RWPE1 (cell line): ENCODE measurements at places on chromosomes 6 and 20.
A peak's percentile ranks its signal among the peaks of the same experiment; 100 is the strongest.

- peak; percentile 47 for DNase-seq
Measured at GRCh38 chr6:82589509-82590206, 226.0 kb downstream of the TPBG start.

GRCh38 chr6:34570066-34570833 lies 14.1 kb upstream of the SPDEF start:
- no peak for DNase-seq

DNA sequence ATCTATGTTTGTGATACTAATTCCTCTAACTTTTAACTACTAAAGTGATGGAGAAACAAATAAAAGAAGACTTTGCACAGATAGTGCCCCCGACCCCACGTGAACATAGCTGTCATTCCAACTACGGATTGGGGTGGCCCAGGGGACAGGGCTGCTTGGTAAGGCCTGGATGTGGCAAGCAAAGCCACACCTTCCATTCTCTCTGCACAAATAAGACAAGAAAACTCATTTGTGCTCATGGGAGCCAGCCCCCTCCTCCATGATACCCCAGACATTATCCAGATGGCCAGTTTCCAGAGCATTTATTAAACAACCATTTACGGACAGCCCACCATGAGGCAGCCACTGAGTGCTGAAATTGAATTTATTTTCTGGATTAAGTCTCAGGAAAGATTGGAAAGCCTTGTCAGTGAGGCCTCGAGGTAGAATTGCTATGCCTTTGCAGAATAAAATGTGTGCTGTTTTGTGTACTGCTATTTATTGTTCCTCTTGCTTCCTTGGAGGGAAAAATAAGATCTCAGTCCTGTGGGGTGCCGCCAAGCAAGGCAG lies 151.2 kb downstream of the UNC5CL start:
- DNase-seq = no peak

DNA sequence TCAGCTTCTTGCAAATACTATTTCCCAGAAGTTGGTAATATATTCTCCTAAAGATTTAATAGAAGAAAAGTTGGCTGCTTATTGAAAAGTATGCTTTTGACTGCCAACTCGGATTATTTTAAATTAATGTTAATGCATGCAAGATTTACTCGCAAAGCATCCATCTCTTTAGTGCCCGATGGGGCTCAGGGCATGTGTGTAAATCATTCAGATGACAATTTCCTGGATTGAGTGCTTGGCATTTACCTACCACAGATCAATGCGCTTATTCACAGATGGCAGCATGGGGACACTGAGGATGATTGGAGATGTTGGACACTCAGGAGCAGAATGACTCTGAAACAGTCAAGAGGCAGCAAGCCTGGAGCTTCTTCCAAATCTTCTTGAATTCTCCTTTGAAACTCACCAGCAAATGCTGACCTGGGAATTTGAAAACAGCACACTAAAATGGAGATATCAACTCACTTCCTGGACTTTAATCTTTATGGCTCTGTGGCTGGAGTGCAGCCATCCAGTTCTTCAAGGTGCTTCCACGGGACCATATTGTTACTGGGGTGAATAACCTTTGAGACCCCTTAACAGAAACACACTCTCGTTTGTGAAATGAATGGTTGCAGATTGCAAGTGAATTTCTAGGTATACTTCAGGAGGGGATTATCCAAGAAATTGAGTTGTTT lies 34.1 kb upstream of the TIAM2 start:
- no peak for DNase-seq

DNA sequence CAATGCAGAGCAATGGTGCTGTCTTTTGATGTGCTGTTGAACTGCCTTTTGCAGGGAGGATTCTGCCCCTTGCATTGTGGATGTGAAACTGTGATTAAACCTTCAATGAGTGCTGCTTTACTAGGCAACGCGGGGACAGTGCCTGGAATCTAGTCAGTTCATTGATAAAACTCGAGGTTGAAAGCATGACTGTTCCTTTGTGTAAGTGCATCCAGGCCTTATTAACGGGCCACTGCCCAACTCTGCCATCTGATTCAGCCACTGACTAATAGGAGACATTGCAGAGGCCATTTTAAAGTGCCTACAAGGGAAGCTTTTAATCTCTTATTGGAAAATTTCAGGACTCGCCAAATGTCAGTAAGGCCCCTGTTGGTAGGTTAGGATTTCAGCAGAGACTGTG lies 49.3 kb downstream of the SLC35F1 start:
- no peak for DNase-seq

GRCh38 chr6:25670208-25670607 lies 18.2 kb downstream of the SCGN start:
- no peak for DNase-seq

DNA sequence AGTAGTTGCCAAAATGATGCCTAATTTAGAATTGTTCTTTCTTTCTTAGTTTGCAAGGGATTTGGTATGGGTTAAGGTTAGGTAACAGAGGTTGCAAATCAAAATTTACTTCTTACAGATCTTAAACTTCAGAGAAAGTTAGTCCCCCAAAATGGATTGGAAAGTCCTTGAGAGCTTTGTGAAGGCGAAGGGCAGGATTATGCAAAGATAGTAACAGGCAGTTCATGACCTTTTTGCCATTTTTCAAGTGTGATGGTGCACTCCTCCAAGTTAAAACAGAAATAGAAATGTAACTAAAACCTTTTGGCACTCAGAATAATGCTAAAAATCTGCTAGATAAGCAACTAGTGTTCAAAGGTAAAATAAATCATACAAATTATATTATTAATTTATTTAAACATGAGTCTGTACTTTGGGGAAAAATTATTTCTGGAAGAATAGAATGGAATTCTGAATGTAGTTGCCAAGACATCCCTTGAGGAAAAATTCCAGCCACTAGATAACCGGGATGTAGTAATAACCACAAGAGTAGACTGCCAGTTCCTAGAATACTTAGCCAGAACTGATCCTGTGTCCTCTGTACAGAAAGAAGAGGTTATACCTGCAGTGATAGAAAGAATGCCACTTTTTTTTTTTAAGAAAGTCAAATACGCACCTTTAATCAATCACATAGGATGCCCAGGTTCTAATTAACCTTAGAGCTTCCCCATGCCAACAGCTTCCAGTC lies 31.8 kb upstream of the DAAM2 start:
- no peak for DNase-seq

GRCh38 chr6:41466437-41466990 lies 79.7 kb upstream of the FOXP4 start:
- DNase-seq = no peak

- DNase-seq = no peak
Measured at GRCh38 chr6:10421921-10422736, 7.3 kb upstream of the TFAP2A start.

GRCh38 chr6:74632196-74632875 lies 573.5 kb downstream of the COL12A1 start:
- no peak for DNase-seq

DNA sequence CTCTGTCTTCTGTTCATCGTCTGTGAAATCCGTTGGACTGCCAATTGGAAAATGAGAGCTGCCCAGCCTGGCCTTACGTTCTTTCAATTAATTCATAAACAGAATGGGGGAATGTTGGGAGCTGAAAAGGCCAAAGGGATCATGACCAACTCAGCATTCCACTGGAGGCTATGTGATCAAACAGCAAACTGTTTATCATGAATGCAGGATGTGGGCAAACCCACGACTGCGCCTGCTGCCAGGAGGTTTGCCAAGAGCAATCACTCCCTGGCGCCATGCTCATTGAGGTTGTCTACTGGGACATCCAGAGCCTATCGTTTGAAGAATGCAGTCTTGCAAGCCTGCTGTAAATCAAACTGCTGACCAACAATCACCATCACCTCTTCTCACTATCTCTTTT lies 9.3 kb upstream of the FKBP1A start:
- DNase-seq = no peak

GRCh38 chr20:11697646-11698045 lies 220.0 kb upstream of the BTBD3 start:
- DNase-seq = no peak

GRCh38 chr20:61120595-61121515 lies 131.2 kb upstream of the CDH4 start:
- DNase-seq = no peak
